ENCODE measurements at places on chromosomes 16 and 17. TPM values are rescaled to one million over a fixed set of nuclear protein-coding genes. Genes with fewer than 3 reads are reported as not detected.

DNA sequence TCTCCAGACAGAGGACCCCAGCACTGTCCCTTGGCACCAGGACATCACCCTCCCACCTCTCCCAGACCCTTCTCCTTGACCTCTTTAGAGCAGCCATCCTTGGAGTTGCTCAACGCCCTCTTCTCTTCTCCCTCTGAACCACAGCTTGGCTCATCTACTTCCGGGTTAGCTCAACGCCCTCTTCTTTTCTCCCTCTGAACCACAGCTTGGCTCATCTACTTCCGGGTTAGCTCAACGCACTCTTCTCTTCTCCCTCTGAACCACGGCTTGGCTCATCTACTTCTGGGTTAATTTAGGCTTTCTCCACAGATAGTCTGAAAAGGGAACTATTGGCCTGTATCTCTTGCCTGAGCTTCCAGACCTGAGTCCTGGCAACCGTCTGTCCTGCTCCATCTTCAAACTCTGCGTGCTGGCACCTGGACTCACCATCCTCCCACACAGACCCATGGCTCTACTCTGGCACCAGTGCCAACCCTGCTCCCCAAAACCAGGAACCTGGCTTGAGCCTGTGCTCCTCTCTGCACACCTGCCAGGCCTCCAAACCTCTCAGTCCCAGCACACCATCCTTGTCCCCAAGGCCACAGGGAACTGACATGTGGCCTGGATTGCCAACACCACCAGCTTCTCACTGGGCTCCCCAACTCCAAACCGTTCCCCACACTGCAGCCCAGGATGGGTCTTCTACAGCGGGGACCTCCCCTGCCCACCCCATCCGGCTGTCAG, 25.3 kb upstream of the FAAP100 start:
- DNase-seq, result peak; percentile 73

- DNase-seq, result no peak
Measured at GRCh38 chr16:72182976-72183375, 11.0 kb upstream of the PMFBP1 start.

DNA sequence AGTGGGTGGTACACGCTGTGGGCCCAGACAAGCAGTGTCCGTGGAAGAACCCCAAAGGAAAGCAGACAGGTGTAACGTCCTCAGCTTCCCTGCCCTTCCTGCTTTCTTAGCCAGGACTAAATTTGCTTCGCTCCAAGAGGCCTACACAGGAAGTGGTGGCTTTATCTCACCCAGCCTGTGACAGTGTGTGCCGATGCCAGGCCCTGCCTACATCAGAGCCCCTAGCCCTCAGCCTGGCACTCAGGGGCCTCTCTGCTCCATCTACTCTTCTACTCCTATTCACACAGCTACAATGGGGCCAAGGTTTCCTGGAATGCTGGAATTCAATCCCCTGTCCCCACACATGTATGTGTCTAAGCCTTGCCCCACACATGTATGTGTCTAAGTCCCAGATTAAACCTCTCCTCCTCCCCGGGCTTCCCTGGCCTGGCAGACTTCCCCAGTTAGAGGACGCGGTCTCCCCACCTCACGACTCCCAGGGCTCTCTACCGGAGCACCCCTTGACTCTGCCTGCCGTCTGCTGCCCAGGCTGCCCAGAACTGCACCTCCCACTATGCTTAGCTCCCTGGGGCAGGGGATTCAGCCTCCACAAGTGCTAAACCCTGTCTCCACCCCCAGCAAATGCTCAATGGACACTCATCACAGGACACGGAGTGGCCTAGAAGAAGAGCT, 8.2 kb downstream of the PGAP3 start:
- DNase-seq, result no peak

CCDC78 gene
- 0.53 TPM for total RNA-seq

DNA sequence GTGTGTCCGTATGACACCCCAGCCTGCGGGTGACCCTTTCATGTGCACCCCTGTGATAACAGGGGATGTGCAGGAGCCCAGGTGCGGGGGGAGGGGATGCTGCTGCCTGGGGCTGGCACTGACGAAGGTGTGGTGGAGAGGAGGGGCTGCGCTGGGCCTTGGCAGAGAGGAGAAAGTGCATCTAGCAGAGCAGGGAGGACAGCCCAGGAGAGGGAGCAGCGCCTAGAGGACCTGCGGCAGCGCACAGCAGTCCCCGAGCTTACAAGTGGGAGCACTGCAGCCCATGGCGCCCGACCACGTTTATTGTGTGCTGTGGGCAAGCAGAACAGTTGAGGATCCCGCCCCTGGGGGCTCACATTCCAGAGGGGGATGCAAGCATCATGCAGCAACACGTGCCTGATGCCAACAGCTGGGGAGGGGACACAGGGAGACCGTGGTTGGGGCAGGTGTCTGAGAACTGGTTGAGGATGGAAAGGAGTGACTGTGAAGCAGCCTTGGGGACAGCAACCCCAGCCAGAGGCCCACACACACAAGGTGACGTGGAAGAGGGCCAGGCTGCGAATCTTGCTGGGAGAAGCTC, 10.9 kb upstream of the SLC7A5 start:
- no peak for DNase-seq

DNA sequence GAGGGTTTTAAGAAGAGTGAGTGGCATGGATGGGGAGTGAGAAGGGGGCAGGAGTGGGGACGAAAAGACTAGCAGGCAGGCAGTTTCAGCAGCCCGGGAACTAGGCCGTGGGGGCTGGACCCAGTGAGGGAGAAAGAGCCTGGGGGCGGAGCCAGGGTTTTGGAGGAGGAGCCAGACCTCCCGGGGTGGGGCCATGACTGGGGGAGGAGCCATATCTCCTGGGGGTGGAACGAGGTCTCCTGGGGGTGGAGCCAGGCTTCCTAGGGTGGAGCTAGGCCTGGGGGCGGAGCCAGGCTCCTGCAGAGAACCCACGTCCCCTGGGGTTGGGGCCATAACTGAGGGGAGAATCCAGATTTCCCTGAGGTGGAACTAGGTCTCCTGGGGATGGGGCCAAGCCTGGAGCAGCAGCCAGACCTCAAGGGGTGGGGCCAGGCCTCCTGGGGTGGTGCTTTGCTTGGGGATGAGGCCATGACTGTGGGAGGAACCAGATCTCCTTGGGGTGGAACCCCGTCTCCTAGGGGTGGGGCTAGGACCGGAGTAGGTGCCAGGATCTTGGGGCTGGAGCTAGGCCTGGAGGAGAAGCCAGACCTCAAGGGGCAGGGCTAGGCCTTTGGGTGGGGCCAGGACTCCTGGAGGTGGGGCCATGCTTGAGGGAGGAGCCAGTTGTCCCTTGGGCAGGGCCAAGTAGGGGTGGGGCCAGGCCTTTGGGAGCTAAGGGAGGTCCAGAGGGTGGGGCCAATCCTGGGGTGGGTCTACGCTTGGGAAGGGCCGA, 41.7 kb upstream of the JPH3 start:
- DNase-seq, result no peak

GRCh38 chr16:29831490-29831889, 11.2 kb downstream of the MVP start:
- no peak for DNase-seq

- no peak for DNase-seq
Measured at GRCh38 chr16:11292076-11292748, 11.1 kb upstream of the PRM1 start.
